Activated T-cell treated with anti-CD3 and anti-CD28 coated beads, Interleukin-2, amount 50 U/mL, for 72 hours (primary cell): ENCODE measurements at places on chromosomes 4 and X. TPM values are rescaled to one million over a fixed set of nuclear protein-coding genes. Genes with fewer than 3 reads are reported as not detected.
A peak's percentile ranks its signal among the peaks of the same experiment; 100 is the strongest.

The PGRMC1 gene
- 36.3 TPM for total RNA-seq

DNA sequence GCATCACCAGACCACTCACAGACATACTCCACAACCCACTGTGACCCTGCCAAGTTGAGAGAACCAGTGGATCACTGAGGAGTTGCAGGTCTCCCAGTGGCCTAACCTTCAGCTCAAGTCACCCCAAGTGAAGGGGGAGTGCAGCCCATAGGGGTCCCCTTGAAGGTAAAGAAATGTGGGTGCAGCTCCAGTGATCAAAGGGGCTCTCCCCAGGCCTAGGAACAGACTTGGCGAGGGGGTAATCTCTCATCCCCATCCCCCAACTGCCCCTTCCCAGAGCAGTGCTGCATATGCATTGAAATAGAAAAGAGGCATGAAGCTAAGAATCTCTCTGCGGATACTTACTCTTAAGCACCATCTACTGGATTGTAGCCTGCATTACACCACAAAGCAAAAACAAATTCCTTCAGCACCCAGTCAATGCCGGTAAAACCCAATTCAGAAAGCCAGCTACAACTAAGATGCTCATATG, 27.0 kb downstream of the MAGEE1 start:
- peak; percentile 4 for DNase-seq

GRCh38 chrX:71671043-71671780, 3.9 kb downstream of the LOC101059915 start:
- peak; percentile 48 for DNase-seq

DNA sequence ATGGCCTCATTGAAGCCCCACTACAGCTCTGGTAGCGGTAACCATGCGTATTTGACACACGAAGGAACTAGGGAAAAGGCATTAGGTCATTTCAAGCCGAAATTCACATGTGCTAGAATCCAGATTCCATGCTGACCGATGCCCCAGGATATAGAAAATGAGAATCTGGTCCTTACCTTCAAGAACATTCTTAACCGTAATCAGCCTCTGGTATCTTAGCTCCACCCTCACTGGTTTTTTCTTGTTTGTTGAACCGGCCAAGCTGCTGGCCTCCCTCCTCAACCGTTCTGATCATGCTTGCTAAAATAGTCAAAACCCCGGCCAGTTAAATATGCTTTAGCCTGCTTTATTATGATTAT, 876 bp downstream of the HPRT1 start:
- no peak for DNase-seq
